Skeletal muscle cell (primary cell): ENCODE measurements at places on chromosomes 11 and 22.

DNA sequence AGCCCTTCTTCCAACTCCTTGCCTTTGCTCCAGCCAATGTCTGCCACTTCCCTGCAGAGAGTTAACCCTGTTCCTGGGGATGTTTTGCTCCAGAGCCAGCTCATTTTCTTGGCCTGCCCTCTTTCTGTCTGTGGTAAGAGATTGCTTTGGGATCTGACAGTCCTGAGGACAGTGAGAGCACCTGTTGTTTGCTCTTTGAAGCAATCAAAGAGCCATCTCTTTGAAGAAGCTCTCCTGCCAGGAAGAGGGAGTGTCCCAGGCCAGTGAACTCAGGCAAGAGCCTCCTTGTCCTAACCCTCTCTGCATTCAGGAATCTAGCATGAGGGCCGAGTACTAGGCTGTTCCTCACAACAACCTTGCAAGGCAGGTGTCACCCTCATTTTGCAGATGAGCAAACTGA, 42.2 kb downstream of the TRAF6 start:
- DNase-seq: no peak

GRCh38 chr11:119880873-119881272, 151.9 kb upstream of the NECTIN1 start:
- DNase-seq: no peak

GRCh38 chr22:27988704-27989103, 69.6 kb upstream of the PITPNB start:
- DNase-seq: no peak

DNA sequence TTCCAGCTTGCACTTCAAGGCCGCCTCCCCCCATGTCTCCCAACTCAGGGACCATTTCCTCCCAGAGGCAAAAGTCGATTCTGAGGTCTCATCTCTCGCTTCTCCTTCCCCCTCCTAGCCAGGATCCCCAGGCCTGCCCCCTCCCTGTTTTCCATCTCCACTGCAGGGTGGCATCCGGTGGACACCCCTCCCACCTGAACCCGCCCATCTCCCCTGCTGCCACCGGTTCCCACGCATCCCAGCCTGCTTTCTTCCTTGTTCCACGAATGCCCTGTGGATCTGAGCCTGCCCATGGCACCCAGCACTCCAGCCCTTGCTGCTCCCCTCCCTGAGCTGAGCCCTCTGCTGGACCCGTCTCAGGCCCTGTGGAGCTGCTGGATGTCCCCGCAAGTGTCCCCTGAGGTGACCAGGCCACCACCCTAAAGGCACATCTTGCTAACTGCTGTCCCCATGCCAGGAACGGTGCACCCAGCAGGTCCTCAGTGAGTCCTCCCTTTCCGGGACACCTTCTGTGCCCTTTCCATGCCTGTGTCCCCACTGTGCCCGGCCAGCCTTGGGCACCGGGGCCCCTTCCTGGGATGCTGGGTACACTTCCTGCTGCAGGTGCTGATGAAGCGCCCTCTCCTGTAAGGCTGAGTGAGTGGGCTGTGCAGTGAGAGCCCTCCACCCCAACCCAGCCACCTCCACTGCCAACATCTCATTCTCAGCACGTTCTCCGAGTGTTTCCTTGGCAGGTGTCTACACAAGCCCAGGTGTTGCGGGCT, 936 bp downstream of the IL17REL start:
- DNase-seq: no peak

DNA sequence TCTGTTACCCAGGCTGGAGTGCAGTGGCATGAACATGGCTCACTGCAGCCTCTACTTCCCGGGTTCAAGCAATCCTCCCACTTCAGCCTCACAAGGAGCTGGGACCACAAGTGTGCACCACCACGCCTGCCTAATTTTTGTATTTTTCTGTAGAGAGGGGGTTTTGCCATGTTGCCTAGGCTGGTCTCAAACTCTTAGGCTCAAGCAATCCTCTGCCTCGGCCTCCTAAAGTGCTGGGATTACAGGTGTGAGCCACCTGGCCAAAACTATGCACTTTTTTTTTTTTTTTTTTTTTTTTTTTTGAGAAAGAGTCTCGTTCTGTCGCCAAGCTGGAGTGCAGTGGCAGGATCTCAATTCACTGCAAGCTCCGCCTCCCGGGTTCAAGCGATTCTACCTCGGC, 12.4 kb upstream of the CLDN5 start:
- no peak for DNase-seq

DNA sequence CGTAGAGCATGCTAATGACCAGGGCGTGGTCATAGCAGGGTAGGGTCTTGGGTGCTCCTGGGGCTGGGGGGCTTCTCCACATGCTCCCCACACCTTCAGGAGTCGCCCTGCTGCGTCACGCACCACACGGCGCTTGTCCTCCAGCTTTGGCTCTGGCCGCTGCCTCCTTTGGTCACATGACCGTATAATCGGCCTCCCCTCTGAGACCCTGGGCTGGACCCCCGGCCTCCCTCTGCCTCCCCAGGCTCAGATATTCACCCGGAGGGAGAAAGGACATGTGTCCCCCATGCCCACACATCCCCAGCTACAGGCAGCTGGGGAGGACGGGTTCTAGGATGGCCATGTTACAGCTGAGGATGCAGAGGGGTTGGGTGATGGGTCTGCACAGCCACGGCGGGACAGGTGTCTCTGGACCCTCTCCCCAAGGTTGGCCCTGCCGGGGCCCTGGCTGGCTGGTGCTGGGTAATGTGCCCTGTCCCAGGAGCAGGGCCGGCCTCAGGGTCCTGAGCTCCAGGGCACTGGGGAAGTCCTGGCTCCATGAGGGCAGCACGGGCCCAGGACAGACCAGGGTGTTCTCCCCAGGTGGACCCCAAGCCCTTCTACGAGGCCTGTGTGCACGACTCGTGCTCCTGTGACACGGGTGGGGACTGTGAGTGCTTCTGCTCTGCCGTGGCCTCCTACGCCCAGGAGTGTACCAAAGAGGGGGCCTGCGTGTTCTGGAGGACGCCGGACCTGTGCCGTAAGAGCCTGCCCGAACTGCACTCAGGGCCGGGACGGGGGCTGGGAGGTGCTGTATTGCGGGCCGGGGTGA, 14.5 kb downstream of the MUC2 start:
- DNase-seq: no peak

DNA sequence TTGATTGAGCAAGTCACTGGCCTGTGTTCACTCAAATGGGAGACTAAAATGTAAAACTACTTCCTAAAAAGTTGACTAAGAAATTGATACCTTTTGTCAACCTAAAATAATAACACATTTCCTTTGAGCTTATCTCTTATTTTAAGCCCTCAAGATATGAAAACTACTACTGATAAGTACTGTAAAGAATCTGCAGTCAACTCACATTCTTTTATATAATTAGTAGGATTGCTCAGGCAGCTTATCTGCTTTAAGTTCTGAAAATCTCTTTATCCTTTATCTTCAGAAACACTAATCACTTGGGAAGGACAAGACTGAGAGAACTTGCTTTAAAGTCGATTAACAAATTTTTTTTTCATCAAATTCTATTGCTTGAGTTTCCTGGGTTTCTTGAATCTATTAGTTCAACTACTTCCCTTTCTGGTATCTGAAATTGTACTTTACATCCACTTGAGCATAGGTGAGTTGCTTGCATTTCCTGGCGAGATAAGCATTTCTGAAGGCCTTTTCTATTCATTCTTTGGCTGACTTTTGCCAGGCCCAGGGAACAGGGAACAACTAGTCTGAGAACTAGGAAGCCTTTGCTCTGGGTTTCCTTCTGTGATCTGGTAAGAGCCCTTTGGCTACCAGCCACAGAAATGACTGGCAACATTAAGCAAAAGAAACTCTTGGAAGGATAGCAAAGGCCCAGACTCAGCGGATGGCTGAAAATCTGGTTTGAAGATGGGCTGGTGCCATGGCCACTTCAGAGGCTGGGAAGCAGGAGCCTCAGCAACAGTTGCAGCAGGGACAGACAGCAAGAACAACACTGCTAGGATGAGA, 19.3 kb upstream of the CSRP3 start:
- DNase-seq: no peak

DNA sequence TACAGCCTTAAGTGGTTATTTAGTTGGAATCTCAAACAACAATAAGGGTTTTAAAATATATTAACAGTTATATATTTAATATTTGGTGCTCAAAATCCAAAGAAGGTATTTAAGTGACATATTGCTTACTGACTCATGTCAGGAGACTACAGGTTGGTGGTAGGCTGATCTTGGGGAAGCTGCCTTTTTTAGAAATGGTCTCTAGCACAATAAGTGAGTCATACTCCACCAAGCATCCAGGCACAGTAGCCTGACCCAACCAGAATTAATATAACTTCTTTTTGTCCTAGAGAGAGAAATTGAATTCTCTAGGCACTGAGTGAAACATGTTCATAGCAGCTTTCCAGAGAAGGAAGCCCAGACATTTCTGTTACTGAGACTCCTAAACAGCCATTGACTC, 868.5 kb upstream of the TENM4 start:
- no peak for DNase-seq

DNA sequence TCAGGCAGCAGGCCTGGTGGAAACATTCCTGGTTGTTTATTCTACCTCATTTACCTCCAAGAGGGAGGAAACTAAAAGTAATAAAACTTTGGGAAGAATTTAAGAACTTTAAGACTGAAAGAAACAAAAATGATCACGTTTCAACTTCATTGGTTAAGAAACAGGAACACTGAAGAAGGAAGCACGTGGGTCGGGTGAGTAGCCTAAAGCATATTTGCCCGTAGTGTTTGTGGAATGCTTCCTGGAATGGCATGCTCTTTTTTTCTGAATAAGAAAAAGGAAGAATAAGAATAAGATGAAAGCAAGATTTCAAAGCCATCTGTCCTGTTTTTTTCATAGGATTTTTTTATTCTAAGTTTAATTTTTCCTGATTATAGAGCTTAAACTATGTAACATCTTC, 83.1 kb downstream of the WNT11 start:
- DNase-seq: no peak

- no peak for DNase-seq
Measured at GRCh38 chr22:24190596-24191208, 9.4 kb downstream of the SUSD2 start.

DNA sequence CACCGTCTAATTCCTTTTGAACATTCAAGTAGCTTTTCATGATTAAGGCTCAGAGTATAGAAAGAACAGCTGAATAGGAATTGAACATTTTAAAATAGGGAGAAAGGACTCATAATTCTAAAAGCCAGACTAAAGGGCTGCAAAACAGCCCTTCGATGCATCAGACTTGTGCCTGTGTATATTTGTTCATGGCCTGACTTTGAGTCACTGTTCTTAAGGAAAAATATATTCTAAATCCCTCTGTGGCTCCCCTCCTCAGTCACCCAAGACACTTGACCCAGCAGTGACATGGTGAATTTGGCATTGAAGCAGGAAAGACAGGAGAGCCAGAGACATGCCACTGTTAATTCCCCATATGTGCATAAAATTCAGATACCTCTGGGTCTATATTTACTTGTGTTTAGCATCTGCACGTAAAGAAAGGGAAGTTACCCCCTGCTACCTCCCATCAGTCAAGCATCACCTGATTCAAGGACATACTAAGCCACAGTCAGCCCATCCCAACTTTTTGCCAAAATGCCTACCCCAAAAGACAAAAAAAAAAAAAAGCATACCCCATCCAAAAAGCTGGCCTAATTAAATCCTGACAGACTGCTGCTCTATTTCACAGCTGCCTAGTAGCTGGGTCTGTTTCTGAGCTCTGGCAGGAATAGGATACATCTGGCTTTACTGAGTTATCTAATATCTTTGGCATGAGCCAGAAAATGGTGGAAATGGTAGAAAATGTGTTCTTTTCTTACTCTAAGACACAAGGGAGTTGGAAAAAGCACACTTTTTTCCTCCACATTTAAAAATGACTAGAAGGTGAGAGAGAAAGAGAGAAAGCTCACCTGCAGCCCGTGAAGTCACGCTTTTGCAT, 93.5 kb downstream of the COMMD9 start:
- DNase-seq: peak; percentile 14

GRCh38 chr11:8017894-8018483, 30.9 kb downstream of the EIF3F start:
- no peak for DNase-seq

DNA sequence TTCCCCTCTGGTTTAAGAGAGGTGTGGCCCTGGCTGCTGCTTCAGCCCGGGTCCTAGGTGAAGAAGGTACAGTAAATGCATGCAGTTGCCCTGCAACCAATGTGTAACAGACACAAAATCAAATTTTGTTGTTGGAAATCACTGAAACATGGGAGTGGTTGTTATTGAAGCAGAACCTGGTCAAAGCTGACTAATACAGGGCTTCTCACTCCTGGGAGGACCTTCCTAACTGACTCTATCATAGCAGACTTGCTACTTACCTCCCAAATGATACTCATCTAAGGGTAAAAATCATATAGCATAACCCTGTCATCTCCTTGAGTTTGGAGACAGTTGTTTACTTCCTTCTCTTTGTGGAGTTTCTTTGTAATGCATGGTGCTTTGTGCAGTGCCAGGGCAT, 52.6 kb downstream of the SLC1A2 start:
- DNase-seq: no peak

DNA sequence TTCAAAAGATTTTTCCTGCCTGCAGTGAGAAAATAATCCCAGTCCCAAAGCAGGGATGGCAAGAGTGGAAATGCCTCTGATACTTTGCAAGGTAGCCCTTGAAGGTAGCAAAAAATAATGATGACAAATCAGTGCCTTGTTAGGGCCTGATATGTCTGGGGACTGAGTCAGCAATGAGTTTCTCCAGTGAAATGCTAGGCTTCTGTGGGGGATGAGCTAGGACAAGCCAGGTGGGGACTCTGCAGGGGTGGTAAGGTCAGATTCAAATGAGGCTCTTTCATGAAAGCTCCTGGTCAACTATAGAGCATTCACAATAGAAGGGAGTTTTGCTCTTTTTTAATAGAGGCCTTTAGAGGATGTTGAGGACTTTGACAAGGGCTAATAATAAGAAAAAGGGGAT, 77.7 kb downstream of the ME3 start:
- DNase-seq: no peak

GRCh38 chr11:111063726-111064517, 181.6 kb upstream of the POU2AF2 start:
- peak; percentile 37 for DNase-seq

GRCh38 chr11:91394727-91395414, 829.7 kb upstream of the FAT3 start:
- no peak for DNase-seq

- DNase-seq: no peak
Measured at GRCh38 chr22:31239771-31240370, 27.8 kb downstream of the LIMK2 start.

- no peak for DNase-seq
Measured at GRCh38 chr11:44687388-44687787, 39.4 kb upstream of the TSPAN18 start.

DNA sequence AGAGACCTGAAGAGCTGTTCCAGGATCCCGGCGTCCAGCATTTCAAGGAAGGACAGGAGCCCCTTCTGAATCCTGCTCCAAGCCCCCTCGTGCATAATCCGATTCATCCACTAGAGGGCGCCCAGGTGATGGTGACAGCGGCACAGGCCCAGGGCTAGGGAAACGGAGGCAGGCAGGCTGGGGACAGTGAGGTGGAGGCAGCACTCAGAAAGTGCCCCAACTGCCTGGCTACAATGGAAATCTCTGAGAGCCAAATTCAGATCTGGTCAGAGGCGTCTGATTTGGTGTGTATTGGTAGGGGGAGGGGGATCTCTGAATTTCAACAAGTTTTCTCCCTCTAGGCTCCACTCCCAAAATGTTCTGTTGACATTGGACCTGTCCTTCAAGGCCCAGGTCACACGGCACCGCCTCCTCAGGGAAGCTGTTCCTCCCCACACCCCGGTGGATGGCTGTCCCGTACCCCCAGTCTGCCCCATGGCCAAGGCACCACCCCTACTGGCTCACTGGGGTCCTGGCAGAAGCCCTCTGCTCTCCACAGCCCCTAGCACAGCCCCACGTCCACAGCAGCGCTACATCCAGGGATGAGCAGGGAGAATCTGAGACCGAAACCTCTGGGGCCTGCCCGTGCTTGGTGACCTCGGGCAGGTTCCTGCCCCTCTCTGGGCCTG, 142.9 kb downstream of the CRYBB2 start:
- DNase-seq: peak; percentile 0
